Vagina (tissue), 2 donors: ENCODE measurements at places on chromosomes 12 and 14.

DNA sequence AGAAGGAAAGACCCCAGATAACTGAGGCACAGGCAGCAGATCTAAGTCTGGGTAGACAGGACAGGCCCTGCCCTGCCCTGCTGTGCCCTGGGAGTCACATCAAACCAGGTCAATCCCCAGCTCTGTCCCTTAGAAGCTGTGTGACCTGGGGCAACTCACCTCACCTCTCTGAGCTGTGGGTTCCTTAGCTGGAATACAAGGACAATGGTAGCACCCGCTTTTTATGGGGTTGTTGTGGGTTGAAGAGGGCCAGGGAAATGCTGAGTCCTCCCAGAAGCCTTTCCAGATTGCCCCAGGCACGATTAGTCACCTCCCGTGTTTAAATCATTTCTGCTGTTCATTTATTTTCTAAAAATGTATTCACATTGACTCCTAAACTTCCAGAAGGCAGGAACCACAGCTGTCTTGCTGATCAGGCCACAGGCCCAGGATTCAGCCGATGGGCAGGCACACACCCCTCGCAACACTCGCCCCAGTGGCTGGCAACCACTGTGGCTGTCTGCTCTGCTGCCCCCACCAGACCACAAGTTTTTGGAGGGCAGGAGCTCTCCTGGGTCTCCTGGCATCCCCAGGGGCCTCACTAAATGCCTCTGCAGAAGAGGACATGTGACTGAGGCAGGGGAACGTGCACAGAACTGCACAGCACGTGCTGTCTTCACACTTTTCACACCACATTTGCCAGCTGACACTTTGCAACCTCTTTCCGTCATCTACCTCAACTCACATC is 3.0 kb downstream of the SELPLG start:
- DNase-seq = no peak

DNA sequence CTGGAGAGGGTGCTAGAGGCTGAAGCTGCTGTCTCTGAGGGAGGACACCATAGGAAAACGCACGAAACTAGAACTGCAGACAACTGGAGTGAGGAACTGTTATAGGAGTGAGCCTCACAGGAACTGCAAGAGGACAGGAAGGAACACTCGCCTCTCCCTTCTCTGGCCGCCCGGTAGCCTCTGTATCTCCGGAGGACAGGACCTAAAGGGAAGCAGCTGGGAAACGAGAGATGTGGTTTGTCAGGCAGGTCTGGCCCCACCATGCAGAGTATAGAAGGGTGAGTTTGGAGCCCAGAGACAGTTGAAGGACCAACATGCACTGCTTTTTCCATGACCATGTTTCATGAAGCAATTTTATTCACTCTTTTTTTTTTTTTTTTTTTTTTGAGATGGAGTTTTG is 127.3 kb downstream of the EFCAB11 start:
- no peak for DNase-seq

DNA sequence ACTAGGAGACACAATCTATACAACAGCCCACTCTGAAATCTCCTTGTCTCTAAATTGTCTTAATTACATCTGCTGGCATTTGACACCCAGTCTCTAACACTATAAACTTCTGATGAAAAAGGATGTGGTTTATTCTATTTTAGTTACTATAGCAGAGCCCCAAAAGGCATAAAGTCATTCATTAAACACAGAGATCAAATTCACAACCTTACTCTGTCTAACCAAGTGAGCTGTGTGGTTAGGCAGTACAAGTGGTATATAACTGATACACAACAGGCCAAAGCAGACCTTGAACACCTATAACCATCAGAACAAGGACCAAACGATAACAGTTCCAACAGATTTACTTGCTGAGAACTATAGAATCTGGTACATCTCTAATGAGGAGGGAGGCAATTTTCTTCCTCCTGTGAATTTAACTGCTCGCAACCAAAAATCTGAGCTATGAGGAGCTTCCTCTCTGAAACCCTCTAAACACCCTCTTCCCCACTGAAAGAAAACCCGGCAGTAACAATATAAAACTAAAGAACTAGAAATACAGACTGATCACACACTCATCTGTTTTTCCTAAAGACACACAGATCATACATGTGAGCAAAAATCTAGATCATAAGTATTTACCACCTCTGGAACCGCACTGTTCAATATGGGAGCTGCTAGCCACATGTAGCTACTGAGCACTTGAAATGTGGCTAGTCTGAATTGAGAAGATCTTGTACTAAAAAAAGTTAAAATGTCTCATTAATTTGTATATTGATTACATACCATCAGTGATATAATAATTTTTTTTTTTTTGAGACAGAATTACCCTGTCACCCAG is 17.7 kb downstream of the SPPL3 start:
- DNase-seq = no peak

DNA sequence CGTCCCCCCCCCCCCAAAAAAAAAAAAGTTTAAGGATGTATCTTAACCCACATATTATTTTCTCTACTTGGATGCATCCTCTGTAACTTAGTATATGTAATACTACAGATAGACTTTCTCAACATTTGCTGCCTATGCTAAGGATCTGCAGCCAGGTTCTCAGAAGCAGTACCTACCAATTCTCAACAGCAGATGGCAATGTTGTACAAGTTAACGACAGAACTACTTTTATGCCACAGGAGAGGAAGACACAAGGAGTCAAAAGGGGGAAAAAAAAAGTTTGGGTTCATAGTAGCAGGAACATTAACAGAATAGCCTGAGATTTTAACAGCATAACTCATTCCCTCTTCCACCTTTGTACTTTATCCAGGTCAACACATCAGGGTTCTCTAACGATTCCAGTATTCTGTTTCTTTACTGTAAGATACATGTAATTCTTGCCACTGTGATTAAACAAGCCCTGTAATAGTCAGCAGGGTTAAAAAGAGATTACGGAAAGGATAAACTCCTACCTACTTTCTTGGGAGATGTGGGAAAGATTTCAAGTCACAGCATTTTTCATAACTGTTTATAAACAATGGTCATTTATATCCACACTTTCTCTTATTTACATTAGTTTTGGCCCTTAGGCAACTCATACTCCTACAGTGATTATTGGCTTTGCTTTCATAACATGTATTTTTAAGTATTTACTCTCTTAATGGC is 5.7 kb upstream of the NEK9 start:
- no peak for DNase-seq

GRCh38 chr14:96252323-96252998 is 3.5 kb upstream of the BDKRB1 start:
- no peak for DNase-seq

DNA sequence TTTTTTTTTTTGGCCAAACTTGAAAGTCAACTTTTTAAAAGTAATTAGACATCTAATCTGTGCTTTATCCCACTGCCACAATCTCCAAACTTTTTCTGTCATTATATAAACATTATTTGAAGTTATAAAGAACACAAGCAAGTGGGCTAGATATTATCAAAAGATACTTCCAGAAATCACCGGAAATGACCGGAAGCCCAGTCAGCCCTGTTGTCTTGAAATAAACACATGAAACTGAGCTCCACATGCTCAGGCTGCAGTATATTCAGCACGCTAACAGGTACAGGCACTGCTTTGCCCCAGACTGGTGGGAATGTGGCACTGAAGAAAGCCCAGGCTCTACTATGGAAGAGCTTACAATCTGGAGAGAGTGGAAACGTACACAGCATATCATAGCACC is 158.9 kb upstream of the PLEKHG7 start:
- DNase-seq = no peak

- DNase-seq = no peak
Measured at GRCh38 chr12:58156697-58157096, 215.3 kb downstream of the ATP23 start.

DNA sequence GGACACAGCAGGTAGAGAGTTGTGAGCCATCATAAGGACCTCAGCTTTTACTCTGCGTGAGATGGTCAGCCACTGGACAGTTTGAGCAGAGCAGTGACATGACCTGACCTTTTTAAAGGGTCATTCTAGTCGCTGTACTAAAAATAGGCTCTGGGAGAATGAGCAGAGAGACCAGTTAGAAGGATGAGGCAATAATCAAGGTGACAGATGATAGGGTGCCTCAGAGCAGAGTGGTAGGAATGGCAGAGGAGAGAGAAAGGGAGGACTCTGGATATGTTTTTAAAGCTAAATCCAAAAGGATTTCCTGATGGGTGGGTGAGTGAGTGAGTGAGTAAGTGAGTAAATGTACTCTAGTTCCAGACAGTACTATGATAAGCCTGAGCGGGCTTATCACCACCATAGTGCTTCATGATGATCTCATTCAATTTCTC is 83.6 kb upstream of the ARHGAP5 start:
- DNase-seq = no peak

GRCh38 chr12:51721282-51721940 is 127.1 kb downstream of the FIGNL2 start:
- no peak for DNase-seq

- DNase-seq = no peak
Measured at GRCh38 chr12:12467688-12468261, 94.9 kb downstream of the DUSP16 start.

- DNase-seq = no peak
Measured at GRCh38 chr12:77442633-77443032, 377.3 kb upstream of the E2F7 start.

GRCh38 chr14:55450987-55451386 is 10.6 kb upstream of the TBPL2 start:
- DNase-seq = no peak

DNA sequence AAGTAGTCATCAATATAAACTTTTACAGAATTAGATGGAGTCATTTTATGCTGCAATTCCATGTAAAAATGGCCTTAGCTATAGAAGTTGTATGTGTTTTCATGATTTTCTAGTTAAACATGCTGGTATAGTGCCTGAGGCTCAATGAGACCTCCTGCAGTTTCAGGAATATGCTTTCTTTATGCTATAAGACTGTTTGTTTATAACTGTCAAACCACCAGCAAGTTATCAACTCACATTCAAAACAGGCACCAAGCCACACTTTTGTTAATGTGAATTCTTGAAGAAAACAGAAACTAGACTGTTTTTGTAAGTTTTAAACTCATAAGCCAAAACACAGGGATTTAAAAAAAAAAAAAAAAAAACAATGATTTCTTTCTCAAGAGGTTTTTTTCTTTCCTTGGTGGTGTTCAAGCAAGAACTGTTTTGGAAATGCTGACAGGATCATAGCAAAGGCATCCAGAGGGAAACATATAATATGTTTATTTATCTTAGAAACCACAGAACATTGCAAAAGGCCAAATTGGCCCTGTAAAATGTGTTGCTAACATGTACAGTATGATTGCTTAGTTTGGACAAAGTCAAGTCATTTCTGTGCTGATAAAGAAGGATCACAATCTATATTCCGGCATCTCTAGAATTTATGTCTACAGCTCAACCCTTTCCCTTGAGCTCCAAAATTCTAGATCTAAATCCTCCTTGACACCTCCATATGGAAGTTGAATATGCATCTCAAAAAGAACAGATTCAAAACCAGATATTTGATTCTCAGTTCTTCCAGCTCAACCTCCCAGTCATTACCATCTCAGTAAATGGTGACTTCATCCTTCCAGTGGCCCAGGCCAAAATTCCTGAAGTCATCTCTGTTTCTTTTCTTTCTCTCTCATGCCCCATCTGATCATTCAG is 29.0 kb upstream of the LUM start:
- DNase-seq = no peak

- DNase-seq = no peak
Measured at GRCh38 chr12:1283316-1283715, 292.3 kb downstream of the ERC1 start.

DNA sequence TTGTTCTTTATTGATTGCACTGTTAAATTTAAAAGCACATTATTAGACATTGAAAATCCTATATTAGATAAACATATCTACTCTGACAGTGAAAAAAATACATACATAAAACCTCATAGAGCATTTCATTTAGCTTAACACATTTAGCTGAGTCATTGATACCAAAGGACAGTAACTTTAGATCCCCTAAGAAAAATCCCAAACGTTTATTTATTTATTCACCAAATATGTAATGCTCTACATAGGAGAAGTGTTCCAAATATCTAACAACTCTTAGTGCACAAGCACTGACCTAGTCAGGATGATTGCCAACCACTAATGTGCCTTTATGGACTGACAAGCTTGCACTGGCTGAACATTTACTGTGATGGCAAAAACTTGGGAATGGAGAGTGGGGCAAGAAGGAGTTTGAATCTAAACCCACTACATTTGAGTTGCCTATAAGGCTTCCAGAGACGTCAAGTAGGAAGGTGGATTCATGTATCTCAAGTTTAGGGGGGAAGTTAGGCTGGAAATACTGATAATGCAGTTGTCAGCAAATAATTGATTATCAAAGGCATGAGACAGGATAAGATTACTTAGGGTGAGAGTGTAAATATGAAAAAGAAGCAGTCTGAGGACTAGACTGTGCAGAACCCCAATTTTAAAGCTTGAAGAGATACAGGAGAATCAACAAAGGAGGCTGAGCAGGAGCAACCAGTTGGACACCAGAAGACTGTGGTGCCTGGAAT is 156.4 kb downstream of the PLCZ1 start:
- no peak for DNase-seq

GRCh38 chr12:115983226-115983798 is 294.2 kb downstream of the MED13L start:
- no peak for DNase-seq

DNA sequence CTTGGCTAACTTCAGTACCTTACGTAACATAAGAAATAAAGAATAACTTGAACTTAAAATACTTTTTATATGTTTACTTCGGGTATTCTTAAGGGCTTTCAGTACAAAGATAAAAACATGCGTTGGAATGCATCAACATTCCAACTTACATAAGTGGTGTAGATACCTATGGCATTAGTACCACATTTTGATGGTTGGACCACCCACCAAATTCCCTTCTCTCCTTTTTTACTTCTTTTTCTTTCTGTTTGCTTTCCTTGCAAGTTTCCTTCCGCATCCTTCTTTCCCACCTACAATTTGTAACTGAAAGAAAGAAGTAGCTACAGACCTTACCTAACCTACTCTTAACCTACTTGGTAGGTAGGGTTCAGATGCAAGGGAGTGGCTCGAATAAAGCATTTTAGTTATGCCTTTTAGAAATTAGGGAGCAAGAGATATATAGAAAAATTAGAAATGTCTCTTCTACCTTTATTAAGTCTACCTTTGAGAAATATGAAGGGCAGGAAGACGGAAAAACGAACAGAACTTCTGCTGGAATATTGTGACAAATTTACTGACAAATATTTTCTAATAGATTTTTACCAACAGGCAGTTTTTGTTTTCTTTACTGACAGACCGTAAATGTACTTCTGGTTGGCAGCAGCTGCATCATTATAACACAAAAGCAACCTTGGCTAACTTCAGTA is 2.1 kb upstream of the ARHGAP5 start:
- DNase-seq = no peak

- no peak for DNase-seq
Measured at GRCh38 chr12:107356266-107356936, 263.1 kb upstream of the CRY1 start.

- no peak for DNase-seq
Measured at GRCh38 chr12:34298176-34298970, 276.1 kb downstream of the ALG10 start.

- DNase-seq = no peak
Measured at GRCh38 chr14:89900802-89901201, 53.7 kb downstream of the EFCAB11 start.

DNA sequence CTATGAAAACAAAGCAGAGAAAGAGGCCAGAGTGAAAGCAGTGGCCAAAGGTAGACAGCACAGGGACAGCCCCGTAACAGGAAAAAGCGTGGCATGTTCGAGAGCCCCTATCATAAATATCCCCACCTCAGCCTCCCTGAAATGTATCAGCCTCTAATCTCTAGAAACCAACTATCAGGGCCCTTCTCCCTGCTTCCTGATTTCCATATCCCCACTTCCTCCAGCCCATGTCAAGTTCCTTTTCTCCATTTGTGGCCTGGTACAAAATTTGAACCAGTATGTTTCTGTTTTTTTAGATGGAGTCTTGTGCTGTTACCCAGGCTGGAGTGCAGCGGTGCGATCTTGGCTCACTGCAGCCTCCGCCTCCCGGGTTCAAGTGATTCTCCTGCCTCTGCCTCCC is 16.9 kb downstream of the DEPDC4 start:
- no peak for DNase-seq
